ENCODE measurements at places on chromosomes 6 and 20.
A peak's percentile ranks its signal among the peaks of the same experiment; 100 is the strongest.

GRCh38 chr6:138535728-138536455, 36.6 kb upstream of the NHSL1 start:
- peak; percentile 93 for DNase-seq

DNA sequence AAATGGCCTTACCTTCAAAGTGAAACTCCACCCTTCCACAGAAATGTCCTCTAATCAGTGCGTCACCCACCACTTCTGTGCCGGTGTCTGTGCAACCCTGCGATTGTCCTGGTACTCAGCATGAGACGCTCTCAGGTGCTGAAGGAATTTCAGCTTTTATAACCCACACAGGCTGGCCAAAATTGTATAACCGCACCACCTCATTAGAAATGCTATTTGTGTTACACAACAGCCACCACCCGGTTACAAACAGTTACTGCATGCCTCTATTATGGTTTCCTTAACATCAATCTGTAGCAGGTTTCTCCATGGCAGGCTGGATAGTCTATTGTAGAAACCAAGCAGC, 51.5 kb downstream of the SLC23A2 start:
- DNase-seq, result no peak

DNA sequence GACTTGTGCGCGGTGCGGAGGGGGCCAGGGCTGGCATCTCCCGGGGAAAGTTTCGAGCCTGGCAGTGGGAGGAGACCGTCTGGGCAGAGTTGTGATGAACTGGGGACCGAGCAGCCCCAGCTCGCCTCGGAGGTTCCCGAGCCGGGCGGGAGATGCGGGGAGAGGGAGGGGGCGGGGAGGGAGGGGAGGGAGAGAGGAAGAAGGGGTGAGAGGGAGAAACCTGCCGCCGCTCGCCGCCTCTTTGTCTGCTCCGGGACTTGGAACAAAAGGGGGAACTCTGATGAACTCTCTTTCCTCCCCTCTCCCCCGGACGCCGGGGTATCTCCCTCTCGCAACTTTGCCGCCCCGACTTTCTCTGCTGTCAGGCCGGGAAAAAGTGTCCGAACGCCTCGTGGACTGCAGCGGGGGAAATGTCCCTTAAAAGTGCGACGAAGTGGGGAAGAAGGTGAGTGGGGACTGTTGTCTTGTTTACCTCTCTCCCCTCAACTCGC, 72.7 kb downstream of the SOX4 start:
- DNase-seq, result no peak

GRCh38 chr6:166501246-166501645, 85.2 kb downstream of the RAMACL start:
- DNase-seq, result no peak

GRCh38 chr6:3500262-3501014, 43.6 kb upstream of the SLC22A23 start:
- no peak for DNase-seq

- DNase-seq, result no peak
Observed at GRCh38 chr6:125821825-125822281, 31.1 kb downstream of the NCOA7 start.

- no peak for DNase-seq
Observed at GRCh38 chr6:158595223-158595622, 35.3 kb downstream of the TMEM181 start.

GRCh38 chr6:143894655-143895054, 30.4 kb downstream of the ZC2HC1B start:
- no peak for DNase-seq

DNA sequence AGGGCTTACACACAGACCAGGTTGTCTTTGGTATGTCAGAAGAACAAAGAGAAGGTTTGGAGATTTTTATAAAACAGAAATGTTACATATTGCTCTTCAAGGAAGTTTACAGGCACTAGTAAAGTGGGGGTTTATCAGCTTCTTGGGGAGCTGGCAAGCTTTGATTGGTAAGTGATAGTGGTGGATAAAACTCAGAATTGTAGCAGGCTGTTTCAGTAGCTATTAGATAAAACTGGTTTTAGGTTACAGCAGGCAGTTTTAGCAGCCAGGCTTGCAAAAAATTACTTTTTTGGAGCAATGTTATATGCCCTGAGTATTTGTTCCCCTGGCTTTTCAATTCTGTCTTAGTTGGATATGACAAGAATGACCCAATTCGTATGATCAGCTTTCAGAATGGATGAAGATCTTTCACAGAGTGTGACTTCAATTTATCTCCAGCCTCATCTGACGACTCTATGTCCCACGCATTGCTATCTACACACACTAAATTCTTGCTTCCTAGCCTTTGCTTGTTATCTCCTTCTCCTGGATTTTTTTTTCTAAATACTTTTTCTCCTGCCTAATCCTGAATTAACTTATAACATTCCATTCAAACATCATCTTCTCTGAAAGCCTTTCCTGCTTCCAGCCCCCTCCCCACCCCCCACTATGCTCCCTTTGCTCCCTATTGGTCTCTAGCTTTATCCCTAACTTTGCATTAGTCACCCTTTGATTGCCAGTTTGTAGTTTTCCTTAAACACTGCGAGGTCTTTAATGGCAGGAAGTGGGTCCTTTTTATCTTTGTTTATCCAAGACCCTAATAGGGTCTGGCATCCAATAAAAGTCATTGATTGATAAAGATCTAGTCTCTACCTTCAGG, 1.0 kb upstream of the TOMM34 start:
- DNase-seq, result no peak

GRCh38 chr6:143732536-143732935, 54.8 kb downstream of the PHACTR2 start:
- no peak for DNase-seq

DNA sequence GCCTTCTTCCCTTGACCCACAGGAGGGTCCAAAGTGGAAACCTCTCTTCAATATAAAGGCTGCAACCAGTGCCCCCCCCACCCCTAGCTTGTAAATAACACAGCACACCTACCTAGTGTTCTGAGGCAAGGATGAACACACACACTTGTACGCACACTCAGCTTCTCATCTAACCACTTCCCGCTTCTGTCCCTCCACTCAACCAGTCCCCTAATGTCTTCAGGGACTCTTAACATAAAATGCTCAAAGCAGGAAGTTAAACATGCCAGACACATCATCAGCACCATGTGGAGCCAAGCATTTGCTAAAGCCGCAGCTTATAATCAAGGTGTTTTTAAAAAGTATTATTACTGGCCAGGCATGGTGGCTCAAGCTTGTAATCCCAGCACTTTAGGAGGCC, 35.3 kb downstream of the FOXQ1 start:
- DNase-seq, result no peak
